ENCODE measurements at places on chromosomes 1 and 21.

DNA sequence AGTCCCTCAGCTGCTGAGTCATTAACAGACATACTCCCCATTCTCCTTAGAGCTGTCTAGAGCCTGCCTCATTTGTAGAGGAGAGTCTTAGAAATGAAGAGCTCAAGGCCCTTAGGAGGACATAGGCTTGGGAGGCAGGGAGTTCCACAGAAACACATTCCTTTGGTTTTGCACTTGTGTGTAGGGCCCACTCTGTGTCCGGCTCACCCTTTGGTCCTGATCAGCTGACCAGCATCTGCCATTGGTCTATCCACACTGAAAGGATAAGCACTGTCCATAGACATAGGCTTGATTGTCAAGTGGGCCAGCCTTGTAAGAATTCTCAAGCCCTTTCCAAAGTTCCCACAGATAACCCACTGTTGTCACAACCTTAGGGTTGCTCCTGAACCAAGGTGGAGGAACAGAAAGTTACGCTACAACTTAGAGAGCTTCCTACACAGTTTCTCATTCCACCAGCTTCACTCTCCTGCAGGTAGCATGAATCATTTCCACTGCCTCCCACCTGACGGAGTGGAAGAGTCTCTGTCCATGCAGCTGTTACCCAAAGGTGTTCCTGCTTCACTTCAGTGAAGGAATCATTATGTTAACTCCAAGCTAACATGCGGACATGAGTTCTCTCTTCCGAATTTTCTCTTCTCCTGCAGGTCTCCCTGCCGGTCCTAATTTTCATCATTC is 96.1 kb downstream of the TNFSF18 start:
- no peak for DNase-seq

DNA sequence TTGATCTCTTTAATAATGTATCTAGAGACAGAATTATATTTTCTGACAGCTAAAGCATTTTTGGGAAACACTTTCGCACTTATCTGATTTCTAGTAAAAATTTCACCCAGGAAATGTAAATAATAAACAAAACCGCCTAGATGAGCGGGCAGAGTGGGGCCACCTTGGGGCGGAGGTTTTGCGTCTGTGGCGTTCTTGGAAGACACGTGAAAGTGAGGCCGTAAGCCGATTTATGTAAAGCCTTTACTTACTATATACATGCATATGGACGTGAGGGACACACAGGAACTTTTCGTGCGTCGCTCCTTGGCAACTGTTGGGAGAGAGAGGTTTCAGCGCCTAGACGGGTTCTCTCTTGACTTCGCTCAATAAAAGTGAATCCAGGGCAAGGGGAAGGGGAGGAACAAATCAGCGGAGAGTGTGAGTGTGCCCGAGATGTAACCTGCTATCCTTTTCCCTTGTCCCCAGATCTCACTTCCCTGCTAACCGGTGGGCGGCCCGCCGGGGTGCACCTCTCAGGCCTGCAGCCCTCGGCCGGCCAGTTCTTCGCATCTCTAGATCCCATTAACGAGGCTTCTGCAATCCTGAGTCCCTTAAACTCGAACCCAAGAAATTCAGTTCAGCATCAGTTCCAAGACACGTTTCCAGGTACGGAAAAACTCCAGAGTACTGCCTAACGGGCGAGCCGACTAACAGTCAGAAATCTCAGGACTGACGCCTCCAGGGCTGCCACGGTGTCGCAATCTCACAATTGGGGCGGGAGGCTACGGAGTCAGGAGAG is 1.7 kb downstream of the HLX start:
- no peak for DNase-seq

- DNase-seq = no peak
Observed at GRCh38 chr1:4634793-4635406, 19.5 kb upstream of the AJAP1 start.

DNA sequence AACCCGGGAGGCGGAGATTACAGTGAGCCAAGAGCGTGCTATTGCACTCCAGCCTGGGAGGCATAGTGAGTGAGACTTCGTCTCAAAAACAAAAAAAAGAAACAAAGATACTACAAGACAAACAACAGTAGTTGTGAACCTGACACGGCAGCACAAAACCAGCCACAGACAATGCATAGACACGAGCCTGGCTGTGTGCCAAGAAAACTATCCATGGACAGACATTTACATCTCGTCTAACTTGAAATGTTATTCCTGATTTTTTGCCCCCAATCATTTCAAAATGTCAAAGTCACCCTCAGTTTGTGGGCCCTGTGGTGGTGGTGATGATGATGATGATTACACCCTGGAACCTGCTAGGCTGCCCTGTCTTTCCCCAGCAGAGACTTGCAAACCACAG is 6.3 kb downstream of the KLHL21 start:
- no peak for DNase-seq

- DNase-seq = no peak
Observed at GRCh38 chr1:244945109-244945671, 80.8 kb upstream of the HNRNPU start.

DNA sequence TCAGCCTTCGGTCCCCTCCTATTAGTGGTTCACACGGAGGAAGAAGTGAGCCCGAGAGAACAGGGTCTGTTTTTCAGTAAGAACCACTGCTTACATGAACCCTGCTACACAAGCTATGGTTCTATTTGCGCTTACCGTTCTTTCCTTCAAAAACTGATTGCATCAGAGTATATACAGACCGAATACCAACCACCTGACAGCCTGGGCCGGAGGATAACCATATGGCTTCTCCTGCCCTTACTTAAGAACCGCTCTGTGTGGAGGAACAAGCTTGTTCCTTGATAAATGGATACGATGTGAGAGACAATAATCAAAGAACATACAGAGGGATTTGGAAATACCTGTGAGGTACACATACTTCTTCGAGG is 1.1 kb upstream of the KCNT2 start:
- DNase-seq = no peak

DNA sequence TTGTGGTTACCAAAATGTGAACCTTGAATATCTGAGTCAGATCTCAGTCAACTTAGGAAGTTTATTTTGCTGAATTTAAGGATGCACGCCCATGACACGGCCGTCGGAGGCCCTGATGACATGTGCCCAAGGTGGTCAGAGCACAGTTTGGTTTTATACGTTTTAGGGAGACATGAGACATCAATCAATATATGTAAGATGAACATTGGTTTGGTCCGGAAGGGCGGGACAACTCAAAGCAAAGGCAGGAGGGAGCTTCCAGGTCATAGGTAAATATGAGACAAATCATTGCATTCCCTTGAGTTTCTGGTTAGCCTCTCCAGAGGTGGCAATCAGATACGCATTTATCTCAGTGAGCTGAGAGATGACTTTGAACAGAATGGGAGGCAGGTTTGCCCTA is 1.0 kb upstream of the PRMT2 start:
- DNase-seq = no peak
